ENCODE measurements at places on chromosomes 3 and 15.

DNA sequence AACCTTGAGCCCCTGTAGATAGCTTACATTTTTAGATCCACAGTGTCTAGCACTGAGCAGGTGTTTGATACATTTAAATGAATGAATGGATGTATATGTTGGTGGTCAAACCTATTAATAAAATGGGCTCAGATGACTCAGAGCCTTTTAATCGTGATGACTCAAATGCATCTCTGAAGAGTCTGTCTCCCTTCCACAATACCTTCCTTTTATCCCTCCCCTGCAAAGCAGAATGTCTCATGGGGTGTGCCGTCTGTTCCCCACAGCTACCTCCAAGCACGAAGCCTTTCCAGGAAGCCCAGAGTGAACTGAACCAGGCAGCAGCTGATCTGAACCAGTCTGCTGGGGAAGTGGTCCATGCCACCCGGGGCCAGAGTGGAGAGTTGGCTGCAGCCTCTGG, 303.5 kb upstream of the TPM1 start:
- DNase-seq: no peak

- DNase-seq: no peak
Observed at GRCh38 chr15:49015896-49016295, 30.4 kb downstream of the SECISBP2L start.

GRCh38 chr3:128317101-128317697, 149.5 kb downstream of the DNAJB8 start:
- DNase-seq: no peak

- DNase-seq: no peak
Observed at GRCh38 chr3:59412516-59412915, 362.7 kb upstream of the CFAP20DC start.

DNA sequence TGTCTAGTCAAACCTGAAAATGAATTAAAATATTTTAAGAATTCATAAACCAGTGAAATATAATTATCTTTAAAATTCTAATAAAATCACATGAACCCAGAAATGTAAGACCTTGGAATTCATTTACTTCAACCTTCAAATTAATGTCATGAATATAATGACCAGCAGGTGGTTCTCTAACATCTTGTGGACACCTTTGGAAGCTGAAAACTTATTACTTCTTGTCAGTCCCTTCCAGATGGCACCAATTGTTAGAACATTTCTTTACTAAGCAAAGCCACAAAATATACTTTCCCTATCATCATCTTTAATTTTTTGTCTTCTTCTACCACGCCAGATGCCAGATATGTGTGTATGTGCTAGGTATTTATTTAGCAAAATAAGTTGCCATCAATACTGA, 240.0 kb downstream of the MBNL1 start:
- DNase-seq: no peak

Measured in anterior cingulate cortex (tissue), 58 donors.